ENCODE measurements at places on chromosomes 3 and 15. TPM values are rescaled to one million over a fixed set of nuclear protein-coding genes. Genes with fewer than 3 reads are reported as not detected.

The C3orf20 gene
- not detected for total RNA-seq

GRCh38 chr3:167992381-167992780 is 103.3 kb downstream of the GOLIM4 start:
- no peaks in the 10 kb centered on the region for H3K36me3 ChIP-seq
- H3K27me3 ChIP-seq, result no peaks in the 10 kb centered on the region
- no peak overlapping the region for H3K27ac ChIP-seq
- no peak for DNase-seq

DNA sequence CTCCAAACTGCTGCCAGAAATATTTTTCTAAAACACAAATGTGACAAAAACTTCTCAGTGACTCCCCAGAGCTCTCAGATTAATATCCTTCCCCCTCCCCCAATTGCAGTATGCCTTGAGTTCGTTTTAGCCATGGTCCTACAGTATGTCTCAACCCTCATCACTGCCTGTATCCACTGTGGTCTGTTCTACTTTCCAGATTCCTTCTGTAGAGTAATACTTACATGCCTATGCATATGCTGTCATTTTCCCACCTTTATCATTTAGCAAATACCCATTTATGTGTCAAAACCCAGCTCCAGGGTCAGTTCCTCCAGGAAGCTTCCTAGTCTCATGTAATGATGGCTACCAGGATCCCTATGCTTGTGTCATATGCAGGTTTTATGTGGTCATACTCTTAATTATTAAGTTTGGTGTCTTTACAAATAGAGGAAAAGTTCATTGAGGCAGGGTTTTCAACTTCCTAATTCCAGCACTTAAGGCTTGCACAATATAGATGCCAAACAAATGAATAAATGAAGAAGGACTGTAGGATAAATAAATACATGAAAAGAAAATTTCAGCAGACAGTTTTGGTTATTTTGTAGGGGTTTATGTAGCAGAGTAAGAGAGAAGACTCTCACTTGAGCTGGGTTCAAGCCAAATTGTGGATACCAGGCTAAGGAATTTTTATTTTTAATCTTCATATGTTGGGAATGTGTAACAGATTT is 170.8 kb downstream of the ALCAM start:
- no peaks in the 10 kb centered on the region for H3K4me1 ChIP-seq
- H3K36me3 ChIP-seq, result no peaks in the 10 kb centered on the region
- DNase-seq, result no peak
- no peak overlapping the region for H3K27ac ChIP-seq

GRCh38 chr15:83323296-83323711 is 38.8 kb upstream of the BNC1 start:
- no peak for DNase-seq
- H3K27ac ChIP-seq, result no peak overlapping the region
- H3K4me3 ChIP-seq, result no peak overlapping the region
- H3K27me3 ChIP-seq, result no peaks in the 10 kb centered on the region

DNA sequence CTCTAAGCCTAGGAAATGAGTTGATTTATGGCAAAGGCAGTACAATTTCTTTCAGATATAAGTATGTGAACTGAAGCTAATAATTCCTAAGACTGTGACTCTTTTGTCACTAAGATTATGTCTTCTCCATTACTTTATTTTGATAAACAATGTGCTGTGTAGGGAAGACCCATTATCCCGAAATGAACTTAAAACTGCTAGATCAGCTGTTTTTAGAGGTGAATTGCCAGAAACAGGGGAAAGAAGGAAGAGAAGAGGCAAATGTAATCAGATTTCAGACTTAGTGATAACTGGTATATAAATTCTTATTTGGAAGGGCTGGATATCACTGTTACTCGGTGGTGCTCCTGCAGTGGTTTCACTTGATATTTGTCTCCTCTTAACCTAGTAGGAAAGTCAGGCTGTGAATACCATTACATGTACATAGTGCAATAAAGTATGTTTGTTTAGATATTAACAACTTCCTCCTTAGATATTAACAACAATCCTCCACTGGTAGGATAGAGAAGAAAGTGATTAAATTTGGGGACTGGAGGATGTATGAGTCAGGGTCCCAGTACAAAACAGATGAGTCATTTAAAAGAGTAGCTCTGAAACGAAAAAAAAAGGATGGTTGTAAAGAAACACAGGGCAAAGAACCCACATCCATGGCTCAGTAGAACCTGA is 338.5 kb upstream of the KCNH8 start:
- DNase-seq, result no peak
- H3K27ac ChIP-seq, result no peak overlapping the region
- no peaks in the 10 kb centered on the region for H3K36me3 ChIP-seq
- H3K4me1 ChIP-seq, result no peaks in the 10 kb centered on the region

- DNase-seq, result no peak
- no peaks in the 10 kb centered on the region for H3K36me3 ChIP-seq
- no peak overlapping the region for H3K4me3 ChIP-seq
- H3K27ac ChIP-seq, result no peak overlapping the region
Measured at GRCh38 chr3:159609625-159610024, 379.0 kb upstream of the IL12A start.
